Esophagus muscularis mucosa (tissue), 4 donors: ENCODE measurements at places on chromosomes 3 and 15. TPM values are rescaled to one million over a fixed set of nuclear protein-coding genes. Genes with fewer than 3 reads are reported as not detected.

DNA sequence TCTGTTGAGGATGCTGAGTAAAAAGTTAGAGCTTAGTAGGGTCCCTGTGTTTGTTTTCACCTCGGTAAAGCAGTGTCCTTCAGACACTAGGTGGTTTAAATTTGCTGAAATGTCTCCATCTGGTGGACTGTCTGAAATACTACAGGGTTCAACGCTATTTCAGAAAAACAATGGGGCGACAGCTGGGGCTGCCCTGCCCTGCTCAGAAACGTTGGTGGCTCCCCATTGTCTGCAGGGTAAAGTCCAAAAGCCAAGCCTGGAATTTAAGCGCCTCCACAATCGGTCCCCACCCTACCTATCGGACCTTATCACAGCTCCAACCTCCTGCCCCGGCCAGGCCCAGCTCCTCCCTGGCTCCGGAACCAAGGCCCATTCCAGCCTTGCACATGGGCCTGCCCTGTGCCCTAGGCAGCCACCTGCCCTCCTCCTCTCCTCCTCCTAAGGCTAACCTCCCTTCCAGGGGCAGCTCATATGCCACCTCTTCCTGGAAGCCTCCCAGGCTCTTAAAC is 4.3 kb upstream of the TSEN2 start:
- H3K27me3 ChIP-seq: no peaks in the 10 kb centered on the region
- H3K36me3 ChIP-seq: no peaks in the 10 kb centered on the region
- DNase-seq: no peak
- H3K27ac ChIP-seq: no peak overlapping the region
- H3K4me3 ChIP-seq: no peak overlapping the region

GRCh38 chr15:57586661-57587424 is 4.9 kb upstream of the MYZAP start:
- H3K36me3 ChIP-seq: no peaks in the 10 kb centered on the region
- no peak overlapping the region for H3K4me3 ChIP-seq
- DNase-seq: no peak
- no peak overlapping the region for H3K27ac ChIP-seq

- peaks cover 8% of the 10 kb centered on the region for H3K36me3 ChIP-seq
- peaks cover 26% of the 10 kb centered on the region for H3K4me1 ChIP-seq
- H3K27me3 ChIP-seq: no peaks in the 10 kb centered on the region
- no peak overlapping the region for H3K27ac ChIP-seq
- no peak for DNase-seq
Observed at GRCh38 chr3:97765336-97765735, 778 bp downstream of the ARL6 start.

GRCh38 chr3:41202075-41202833 is 2.9 kb downstream of the CTNNB1 start:
- H3K36me3 ChIP-seq: no peaks in the 10 kb centered on the region
- no peak overlapping the region for H3K27ac ChIP-seq
- no peak for DNase-seq
- peak overlapping the region; percentile 98 for H3K4me3 ChIP-seq
- H3K27me3 ChIP-seq: no peaks in the 10 kb centered on the region

NFKBIZ gene
- total RNA-seq: 93.8 TPM

KCNAB1 gene
- 2.3 TPM for total RNA-seq
